Occipital lobe (tissue), 3 donors: ENCODE measurements at places on chromosomes 5 and 9.

DNA sequence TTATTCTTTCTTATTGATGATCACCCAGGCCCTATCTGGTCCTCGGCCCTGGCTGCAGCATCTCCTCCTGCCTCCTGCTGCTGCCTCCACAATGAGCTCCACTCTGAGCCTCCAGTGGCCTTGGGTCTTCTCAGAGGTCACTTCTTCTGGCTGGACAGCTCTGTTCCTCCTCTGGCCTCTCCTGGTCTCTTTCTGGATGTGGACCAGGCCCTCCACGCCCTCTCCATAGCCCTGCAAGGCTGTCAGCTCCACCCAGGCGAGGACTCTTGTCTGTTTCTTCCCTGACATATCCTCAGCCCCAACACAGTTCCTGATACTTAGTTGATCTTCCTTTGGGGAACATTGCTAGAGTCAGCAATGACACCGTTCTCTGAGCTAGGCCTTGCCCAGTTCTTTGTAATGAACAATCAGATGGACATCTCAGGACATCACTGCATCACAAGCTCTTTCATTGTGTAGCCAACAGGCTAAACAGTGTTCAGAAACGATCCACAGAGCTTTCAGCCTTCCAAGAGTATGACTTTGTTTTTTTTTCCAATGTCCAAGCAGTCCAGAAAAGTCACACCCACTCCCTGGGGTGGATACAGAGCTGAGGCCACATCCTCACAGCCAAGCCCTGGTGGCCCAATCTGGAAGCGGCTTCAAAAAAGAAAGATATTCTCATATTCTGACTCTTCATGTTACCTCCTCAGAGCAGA lies 62.5 kb upstream of the DNAH5 start:
- DNase-seq = no peak

GRCh38 chr9:105376893-105377292 lies 70.9 kb upstream of the FSD1L start:
- DNase-seq = no peak

- DNase-seq = no peak
Measured at GRCh38 chr5:74953937-74954720, 87.9 kb upstream of the FAM169A start.

- no peak for DNase-seq
Measured at GRCh38 chr9:15782106-15782505, 229.3 kb downstream of the CCDC171 start.

- no peak for DNase-seq
Measured at GRCh38 chr5:181221105-181221791, 1.8 kb upstream of the TRIM41 start.

DNA sequence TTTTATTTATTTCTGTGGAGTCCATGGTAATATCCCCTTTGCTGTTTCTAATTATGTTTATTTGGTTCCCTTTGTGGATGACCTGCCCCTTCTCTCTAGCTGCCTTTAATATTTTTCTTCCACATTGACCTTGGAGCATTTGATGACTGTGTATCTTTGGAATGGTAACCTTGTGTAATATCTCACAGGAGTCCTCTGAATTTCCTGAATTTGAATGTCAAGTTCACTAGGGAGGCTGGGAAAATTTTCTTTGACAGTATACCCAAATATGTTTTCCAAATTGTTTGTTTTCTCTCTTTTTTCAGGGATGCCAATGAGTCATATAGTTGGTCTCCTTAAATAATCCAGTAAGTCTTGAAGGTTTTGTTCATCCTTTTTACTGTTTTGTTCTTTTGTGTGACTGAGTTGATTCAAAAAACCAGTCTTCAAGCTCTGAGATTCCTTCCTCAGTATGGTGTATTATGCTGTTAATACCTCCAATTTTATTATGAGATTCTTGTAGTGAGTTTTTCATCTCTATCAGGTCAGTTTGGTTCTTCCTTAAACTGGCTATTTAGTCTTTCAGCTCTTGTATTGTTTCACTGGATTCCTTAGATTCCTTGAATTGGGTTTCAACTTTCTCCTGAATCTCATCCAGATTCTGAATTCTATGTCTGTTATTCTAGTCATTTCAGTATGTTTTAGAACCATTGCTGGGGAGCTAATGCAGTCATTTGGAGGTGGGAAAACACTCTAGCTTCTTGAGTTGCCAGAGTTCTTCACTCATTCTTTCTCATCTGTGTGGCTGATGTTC lies 349.0 kb upstream of the TARS1 start:
- DNase-seq = no peak

DNA sequence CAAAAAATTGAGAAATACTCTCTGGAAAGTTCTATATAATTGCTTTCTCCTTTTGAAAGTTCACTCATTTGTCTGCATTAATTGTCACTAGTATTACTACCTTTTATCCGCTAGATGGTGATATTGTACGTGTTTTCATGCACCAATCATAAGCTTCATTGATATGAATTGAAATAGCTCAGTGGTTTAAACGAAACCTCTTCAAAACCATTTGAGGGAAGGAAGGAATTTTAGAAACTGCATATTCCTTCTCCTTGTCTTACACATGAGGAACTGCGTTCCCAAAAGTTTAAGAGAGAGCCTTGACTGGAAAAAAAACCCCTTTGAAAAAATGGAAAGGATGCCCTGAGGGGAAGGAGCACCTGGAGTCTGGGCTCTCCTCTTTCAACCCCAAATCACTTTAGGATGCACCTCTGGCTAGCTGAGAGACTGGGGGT lies 98.6 kb downstream of the YTHDC2 start:
- no peak for DNase-seq

DNA sequence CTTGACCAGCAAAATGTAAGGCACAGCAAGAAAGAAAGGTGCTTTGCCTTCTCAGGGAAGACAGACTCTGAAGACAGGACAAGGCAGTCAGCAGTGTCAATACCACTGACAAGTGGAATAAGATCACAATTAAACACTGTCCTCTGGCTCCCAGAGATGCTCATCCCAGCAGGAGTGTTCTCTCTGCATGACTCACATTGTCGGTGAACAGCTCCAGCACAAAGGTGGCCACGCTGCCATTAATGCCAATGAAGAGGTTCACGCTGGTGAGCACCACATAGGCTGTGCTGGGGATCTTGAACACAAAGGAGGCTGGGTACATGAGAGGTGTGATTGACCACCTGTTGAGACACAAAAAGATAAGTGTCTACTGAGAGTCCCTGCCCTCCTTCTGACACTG lies 31.9 kb downstream of the NIPSNAP3B start:
- no peak for DNase-seq

GRCh38 chr5:138544181-138545134 lies 1.4 kb upstream of the ETF1 start:
- DNase-seq = no peak

GRCh38 chr5:42570966-42571960 lies 148.0 kb downstream of the GHR start:
- no peak for DNase-seq

DNA sequence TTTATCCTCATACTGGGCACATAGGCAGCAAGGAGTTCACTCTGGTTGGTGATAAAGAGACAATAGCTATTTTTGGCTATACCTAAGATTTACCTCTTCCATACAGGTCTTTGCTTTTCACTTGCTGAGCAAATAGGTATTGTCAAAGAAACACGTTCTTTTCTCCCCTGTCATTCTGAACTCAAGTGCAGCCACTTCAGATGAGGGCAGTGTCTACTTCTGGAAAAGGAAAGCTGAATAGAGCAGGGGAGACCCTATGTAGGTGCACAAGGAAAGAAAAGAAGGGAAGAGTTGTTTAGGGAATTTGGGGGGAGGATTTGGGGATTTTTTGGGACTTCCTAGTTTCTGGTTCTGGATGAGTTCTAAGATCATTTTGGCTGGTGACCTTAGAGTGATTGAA lies 109.6 kb downstream of the ATP10B start:
- DNase-seq = no peak

DNA sequence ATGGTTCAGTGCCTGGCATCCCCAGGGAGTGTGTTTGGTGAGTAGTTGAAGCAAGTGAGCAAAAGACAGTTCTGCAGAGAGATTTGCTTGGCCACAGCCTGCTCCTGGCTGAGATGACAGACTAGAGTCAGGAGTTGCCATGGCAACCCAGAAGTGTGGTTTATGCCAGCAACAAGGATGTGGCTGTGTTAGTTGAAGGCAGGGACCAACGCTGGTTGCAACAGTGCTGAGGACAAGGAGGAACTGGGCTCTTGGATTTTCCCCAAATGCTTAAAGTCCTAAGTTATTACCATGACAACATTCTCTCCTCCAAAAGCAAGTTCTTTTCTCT lies 2.7 kb downstream of the NXNL2 start:
- peak; percentile 73 for DNase-seq

- no peak for DNase-seq
Measured at GRCh38 chr5:102888483-102888882, 133.4 kb downstream of the PAM start.

- no peak for DNase-seq
Measured at GRCh38 chr9:1701113-1701512, 314.0 kb upstream of the SMARCA2 start.

DNA sequence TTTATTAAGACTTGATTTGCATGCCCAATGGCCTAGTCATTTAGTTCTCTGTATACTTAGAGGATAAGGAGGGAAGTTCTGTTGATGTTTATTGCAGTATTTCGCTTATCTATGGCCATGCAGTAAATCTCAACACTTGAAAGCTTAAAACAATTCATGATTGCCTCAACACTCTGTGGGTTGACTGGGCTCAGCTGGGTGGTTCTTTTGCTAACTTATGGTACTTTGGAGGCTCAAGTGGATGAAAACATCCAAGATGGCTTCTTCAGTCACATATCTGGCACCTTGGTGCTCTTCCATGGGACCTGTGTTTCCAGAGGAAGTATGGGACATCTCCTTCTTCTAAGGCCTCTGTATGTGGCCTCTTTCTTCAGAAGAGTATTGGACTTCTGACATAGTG lies 10.3 kb upstream of the ROR2 start:
- DNase-seq = no peak

GRCh38 chr9:2015581-2016407 lies 647 bp downstream of the SMARCA2 start:
- DNase-seq = peak; percentile 24

DNA sequence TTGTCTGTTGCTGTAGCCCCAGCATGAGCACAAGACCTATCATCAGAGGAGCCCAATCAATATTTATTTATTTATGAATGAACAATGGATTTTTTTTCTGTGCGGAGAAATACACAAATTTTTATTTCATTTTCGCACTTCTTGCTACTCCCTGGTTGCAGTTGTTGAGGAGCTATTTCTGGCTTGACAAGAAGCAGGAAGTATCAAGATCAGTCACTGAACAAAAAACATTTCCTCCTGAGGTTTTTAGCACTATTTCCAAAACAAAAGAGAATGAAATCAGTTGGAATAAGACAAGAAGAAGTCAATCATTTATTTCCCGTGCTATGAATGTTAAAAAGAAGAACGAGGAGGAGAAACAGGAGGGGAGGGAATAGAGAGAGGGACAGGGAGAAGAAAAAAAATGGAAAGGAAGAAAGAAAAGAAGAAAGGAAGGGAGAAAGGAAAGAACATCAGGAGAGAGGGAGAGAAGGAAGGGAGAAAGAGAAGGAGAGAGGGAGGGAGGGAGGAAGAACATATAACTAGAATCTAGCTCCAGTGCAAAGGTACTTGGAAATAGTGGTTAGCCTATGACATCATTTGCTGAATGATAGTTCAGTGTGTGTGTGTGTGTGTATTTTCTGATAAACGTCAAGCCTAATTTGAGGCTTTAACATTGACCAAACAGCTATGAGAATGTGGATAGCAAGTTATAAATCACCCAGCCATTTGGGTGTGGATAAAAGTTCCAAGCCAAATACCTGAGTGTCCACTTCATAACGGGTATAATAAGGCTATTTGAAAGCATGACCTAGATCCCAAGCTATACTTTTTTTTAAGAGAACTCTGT lies 586.0 kb downstream of the EBF1 start:
- DNase-seq = no peak
